ENCODE measurements at places on chromosomes 11 and 22. TPM values are rescaled to one million over a fixed set of nuclear protein-coding genes. Genes with fewer than 3 reads are reported as not detected.

DNA sequence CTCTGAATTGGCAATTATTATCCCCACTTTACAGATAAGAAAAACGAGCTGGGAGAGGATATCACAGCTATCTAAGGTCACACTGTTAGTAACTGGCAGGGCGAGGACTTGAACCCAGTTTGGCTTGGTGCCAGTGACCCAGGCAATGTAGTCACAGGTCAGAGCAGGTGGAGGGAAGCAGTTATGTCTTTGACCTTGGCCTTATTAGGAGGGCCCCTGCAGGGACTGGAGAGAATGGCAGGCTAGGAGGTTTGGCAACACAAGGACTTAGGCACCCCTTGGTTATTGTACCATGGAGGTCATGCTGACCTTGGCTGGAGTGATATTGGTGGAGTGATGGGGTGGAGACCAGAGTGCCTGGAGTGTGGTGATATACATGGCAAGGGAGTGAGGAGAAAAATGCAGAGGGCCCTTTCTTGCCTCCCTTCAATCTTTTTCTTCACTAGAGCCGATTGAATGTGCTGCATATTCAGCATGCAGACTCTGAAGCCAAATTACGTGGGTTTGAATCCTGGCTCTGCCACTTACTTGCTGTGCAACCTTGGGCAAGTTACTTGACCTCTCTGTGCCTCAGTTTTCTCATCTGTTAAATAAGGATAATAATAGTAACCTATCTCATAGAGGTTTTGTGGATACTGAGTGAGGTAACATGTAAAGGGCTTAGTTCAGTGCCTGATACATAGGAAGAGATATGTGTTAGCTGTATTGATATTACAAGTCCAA is 92.7 kb upstream of the TBCEL start:
- DNase-seq = no peak

- DNase-seq = no peak
Measured at GRCh38 chr11:79236541-79236971, 204.3 kb downstream of the TENM4 start.

GRCh38 chr11:8038393-8038792 is 42.6 kb upstream of the TUB start:
- DNase-seq = no peak

DNA sequence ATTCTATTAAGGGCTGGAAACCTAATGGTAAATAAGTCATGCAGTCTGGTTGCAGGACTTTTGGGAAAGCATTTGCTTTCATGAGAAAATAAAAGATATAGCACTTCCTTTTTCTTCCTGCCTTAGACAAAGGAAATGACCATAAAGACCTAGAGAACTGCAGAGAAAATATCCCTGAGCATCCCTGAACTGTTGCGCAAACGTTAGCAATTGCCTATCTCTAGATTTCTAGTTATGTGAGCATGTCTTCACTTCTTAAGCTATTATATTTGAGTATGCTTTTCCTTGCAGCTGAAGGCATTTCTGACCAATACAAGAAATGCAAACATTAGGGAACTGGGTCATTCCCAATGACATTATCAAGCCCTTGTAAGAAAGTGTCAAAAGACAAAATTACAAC is 110.6 kb downstream of the KIF18A start:
- DNase-seq = no peak

- DNase-seq = peak; percentile 24
Measured at GRCh38 chr11:8593935-8594909, at the start of gene STK33. Gene STK33 (minus strand): TSS chr11:8594228. CDS start chr11:8474905, 119,323 bp downstream.

DNA sequence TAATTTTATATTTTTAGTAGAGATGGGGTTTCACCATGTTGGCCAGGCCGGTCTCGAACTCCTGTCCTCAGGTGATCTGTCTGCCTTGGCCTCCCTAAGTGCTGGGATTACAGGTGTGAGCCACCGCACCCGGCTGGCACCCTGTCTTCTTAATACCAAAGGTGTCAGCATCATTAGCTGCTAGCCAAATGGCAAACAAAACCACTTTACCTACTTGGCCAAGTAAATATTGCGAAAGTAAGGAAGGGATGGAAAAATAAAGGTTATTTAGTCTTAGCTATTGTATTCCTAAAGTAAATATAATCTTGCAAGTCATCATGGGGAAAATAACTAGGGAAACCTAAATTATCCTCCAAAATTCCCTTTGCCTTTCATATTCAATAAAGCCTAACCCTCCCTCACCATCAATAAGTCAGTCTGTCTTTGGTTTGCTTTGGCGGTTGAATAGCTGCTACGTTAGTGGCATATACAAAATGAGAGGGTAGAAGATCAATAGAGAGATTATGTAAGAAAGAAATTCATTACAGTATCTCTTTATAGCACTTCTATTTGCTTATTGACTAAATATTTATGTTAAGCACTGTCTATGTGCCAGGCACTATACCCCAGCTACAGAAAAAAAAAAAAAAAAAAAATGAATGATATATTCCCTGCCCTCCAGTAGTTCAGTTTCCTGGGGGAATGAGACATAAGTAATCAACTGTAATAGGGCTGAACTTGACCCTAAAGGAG is 40.2 kb upstream of the CFAP300 start:
- DNase-seq = peak; percentile 43

DNA sequence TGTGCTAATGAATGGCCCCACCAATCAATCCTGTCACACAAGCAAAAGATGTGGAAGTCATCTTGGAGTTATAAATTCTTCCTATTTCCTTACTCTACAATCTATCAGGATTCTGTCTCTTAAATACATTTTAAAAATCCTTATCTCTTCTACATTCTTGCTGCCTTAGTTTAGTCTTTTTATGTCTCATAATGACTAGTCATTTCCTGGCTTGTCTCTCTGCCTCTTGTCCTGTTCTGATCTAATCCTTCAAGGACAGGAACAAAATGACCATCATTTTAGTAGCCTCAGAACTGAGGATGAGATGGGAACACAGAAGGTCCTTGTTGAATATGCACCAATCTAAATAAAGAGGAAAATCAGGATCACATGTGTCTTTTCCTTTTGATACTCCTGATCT is 56.6 kb upstream of the LIN7C start:
- DNase-seq = no peak

- no peak for DNase-seq
Measured at GRCh38 chr11:74468936-74469335, 1.6 kb upstream of the KCNE3 start.

Gene PKDREJ
- total RNA-seq = not detected

Gene TRIM49
- total RNA-seq = not detected

Gene GDPD4
- total RNA-seq = not detected

Gene PRODH
- 20.6 TPM for total RNA-seq

Gene AIP
- total RNA-seq = 61.7 TPM

Measured in left lung (tissue), 14 donors.